ENCODE measurements at places on chromosomes 5 and 9.

- peak; percentile 75 for DNase-seq
Observed at GRCh38 chr9:136309101-136309801, 5.4 kb upstream of the CCDC187 start.

DNA sequence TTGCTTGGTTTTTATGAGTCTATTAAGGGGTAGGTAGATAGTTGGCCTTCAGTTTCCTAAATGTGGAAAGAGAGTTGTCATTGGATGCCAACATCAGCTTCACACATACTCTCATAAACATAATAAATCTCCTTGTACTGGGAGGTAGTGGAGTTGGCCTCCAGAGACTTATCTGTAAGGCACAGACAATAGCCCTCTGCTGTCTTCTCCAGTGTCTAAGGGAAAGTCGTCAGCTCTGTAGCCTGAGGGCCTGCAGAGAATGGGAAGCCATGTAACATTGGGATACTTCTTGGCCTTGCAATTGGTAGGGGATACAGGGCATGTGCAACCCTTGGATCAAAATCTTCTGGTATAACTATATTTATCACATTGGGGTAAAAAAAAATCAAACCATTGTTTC, 331.9 kb upstream of the KLF9 start:
- no peak for DNase-seq

GRCh38 chr5:160445132-160445531, 23.5 kb downstream of the PTTG1 start:
- DNase-seq = no peak

DNA sequence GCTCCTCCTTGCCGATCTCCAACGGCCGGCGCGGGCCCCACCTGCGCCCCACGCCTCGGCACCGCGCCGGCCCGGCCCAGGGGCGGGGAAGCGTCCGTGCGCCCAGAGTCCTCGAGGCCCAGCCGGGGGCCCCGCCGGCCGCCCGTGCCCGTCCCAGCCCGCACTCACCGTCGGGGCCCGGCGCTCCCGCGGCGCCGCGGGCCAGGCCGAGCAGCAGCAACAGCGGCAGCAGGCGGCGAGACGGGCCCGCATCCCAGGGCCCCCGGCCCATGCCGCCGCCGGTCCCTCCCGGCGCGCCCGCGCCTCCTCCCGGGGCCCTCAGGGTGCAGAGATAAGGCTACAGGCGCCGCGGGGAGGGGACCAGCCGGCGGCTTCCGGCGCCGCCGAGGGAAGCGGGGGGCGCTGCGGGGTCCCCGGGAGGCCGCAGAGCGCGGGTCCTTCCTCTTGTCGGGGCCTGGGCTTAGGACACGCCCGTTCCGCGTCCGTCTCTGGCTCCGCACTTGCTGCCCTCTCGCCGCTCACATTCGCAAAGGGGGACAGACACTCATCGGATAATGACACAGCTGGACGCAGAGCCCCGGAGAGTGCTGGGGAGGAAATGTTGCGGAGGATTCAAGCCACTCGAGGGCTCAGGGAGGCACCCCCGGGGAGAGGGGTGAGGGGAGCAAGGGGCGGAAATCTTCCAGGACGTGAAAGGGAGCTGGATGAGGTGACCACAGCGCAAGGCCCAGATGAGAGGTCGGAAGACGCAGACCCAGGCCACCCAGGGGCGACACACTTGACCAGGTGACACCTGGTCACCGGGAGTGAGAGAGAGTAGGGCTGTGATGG, at the start of gene SUSD1:
TSS of gene SUSD1 (minus strand) at position 333 of the 831 bp plus-strand sequence. CDS start at position 271, 62 bp downstream.
- no peak for DNase-seq

DNA sequence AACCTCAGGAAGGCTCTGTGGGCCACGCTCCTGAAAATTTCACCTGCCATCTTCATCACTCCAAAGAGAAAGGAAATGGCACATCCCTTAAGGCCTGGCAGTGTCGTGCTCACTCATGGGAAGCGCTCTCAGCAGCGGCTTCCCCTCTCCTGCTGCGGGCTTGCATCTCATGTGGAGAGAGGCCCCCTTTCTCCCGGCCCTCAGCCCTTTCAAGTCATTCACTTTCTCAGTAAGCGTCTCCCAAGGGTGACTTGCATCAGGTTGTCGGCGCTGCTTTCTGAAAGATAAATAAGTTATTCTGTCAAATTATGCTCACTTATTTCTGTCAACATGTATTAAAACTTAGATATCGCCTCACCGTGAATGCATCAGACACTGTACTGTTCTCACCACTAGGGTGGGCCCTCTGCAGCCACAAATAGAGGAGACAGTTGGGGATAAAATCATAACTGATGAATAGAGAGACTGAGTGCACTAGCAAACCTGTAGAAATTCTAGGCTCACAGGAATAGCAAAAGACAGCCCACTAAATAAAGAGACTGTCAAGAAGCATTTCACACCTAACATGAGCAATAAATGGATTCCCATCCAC, 174.6 kb downstream of the RFK start:
- DNase-seq = no peak

GRCh38 chr5:143412661-143413342, 9.3 kb upstream of the NR3C1 start:
- no peak for DNase-seq

GRCh38 chr5:56170557-56170956, 62.6 kb downstream of the ANKRD55 start:
- DNase-seq = no peak

DNA sequence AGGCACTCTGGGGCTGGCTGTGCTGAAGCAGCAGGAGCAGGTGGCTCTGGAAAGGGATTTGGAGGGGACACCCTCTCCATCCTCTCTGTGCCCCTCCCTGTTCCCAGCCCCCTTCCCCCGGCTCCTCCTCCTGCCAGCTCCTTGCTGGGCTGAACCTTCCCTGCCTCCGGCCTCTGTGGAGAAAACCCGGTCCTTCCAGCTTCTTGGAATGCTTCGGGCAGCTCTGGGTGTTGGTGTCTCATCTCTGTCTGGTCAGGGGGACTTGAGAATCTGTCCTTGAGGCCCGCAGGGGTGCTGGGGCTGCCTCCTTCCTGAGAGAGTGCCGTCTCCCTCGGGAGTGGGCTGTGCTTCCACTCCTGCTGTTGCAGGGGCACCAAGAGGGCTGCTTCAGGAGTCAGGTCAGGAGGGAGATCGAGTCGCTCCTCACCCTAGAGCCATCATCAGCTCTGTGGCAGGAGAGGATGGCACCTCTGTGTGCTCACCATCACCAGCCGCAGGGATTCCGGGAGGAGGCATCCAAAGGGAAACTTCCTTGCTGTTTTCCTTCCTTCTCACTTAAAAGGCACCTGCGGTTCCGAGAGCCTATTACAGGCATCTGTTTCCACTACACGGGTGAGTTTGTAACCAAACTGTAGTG, 30.6 kb downstream of the NDUFS6 start:
- DNase-seq = no peak

GRCh38 chr5:41071975-41072374, 833 bp upstream of the MROH2B start:
- no peak for DNase-seq

- no peak for DNase-seq
Observed at GRCh38 chr9:115296831-115297565, 179.0 kb upstream of the TNC start.

DNA sequence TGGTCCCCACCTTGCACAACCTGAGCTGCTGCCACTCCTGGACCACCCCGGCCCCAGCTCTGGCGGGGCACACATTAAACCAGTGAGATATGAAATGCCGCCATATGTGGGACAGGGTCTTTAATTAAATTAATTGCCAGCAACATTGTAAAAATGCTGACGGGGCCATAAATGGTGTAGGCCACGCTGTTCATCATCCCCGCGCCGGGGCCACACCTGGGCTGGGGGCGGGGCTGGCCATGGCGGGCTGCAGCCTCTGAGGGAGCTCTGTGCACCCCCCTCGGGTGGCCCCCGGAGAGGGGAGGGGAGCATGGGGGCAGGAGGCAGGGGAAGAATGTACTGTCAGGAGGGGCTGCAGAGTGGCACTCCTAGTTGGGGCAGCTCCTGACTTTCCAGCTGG, 41.0 kb downstream of the UNC5A start:
- DNase-seq = no peak

- DNase-seq = no peak
Observed at GRCh38 chr5:156367597-156367996, 40.6 kb downstream of the SGCD start.

- no peak for DNase-seq
Observed at GRCh38 chr5:123359454-123360200, 63.6 kb downstream of the CEP120 start.

- no peak for DNase-seq
Observed at GRCh38 chr5:99775189-99775588, 760.0 kb upstream of the FAM174A start.

GRCh38 chr5:10317825-10318682, 10.4 kb upstream of the CMBL start:
- no peak for DNase-seq

GRCh38 chr9:10479172-10479571, 133.6 kb downstream of the PTPRD start:
- no peak for DNase-seq

- DNase-seq = no peak
Observed at GRCh38 chr9:88975966-88976889, 15.0 kb upstream of the S1PR3 start.

DNA sequence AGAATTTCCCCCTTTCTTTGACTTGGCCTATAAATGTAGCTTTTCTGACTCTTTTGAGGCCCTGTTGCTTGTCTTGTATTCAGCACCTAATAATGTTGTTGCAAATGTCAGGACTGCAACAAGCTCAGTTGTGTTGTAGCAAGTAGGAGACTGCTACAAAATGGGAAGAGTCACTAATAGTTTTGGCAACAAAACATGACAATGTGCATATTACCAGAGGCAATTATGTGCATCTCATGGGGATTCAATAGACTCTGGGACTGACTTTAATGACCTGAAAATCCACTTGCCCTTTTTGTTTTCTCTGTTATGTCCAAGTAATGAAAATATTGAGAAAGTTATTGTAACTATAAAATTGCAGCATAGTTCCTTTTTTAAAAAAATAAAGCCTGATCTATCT, 368.4 kb downstream of the OSTF1 start:
- no peak for DNase-seq

GRCh38 chr5:76808141-76808691, 10.6 kb upstream of the F2RL1 start:
- no peak for DNase-seq

- no peak for DNase-seq
Observed at GRCh38 chr5:141714542-141715310, 32.7 kb upstream of the ARAP3 start.

GRCh38 chr5:115382989-115383388, 86.5 kb upstream of the CCDC112 start:
- no peak for DNase-seq

- no peak for DNase-seq
Observed at GRCh38 chr9:69585571-69585970, 86.6 kb downstream of the APBA1 start.

GRCh38 chr9:98536542-98537173, 172.1 kb downstream of the GABBR2 start:
- DNase-seq = no peak

DNA sequence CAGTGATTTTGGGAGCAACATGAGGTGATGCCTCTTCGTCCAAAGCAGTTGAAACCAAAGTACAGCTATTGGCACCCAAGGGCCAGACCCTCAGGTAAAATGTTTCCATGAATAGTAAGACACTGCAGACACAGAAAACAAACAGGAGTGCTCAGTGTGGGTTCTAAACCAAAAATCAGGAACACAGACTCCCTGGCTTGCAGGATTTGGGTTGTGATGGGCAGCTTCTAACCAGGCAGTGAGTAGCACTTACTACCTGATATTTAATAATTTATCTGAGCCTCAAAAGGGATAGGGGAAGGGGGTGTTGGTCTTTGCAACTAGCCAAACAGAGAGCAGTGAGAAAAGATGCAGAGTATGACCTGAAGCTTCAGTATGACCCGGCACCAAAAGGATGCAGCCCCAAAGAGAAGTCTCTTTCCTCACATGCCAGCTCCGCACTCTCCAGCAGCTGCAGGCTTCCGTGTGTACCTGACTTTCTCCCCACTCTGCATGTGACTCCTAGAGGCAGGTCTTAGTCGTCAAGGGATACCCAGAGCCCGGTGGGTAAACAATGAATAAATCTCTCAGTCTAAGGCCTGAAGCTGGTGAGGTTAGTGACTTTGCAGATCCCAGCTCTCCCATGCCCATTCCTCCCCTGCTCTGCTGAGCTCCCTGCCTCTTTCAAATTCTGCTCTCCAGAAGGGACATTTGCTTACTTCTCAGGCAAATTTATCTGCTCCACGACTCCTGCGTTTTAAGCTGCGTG, 105.4 kb upstream of the SPOCK1 start:
- peak; percentile 48 for DNase-seq

- no peak for DNase-seq
Observed at GRCh38 chr9:122086873-122087272, 6.2 kb downstream of the TTLL11 start.

GRCh38 chr5:153699035-153699434, 208.6 kb downstream of the GRIA1 start:
- no peak for DNase-seq

GRCh38 chr9:121505903-121506735, 6.5 kb upstream of the GGTA1 start:
- DNase-seq = no peak

DNA sequence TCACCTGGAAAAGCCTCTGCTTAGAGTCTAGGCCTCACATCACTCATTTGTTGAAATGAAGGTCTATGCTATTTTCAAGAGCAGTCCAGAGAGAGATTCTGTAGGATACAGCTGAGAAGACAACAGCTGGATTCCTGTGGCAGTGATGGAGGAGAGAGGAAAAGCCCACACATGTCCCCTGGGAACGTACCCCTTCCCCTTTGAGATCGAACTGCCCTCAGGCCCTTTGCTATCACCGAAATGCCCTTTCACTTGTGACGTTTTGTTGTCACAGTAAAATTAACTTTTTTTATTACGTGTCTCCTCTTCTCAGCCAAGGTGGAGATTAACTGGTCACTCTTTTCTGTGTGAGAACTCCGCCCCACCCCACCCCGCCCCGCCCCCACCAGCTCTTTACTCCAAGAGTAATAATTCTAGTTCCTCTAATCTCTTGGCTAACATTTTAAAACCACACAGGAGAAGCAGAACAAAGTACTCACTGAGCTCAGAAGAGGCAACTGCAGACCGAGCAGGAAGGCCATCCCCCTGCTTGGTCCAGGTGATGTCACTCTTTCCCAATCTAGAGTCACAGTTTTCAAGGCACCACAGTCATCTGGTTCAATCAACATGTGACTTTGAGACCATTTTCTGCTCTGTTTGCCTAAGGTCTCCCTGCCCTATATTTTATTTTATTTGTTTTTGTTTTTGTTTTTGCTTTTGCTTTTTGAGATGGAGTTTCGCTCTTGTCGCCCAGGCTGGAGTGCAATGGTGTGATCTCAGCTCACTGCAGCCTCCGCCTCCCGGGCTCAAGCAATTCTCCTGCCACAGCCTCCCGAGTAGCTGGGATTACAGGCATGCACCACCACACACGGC, 105.6 kb downstream of the SUSD1 start:
- DNase-seq = no peak

DNA sequence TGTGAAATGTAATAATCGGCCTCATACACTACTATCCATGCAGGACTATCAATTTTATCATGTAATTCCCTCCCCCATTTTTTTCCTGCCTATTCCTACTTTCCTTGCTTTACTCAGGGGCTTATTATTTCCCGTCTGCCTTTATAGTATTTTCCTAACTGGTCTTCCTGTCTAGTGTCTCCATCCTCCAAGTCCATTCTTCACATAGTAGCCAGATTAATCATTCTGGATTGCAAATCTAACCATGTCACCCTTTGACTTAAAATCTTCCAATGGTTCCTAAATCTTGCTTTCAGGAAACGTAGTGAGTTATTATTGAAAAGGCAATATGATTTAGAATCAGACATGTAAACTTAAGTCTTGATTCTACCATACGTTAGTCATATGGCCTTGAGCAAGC, 307.4 kb upstream of the HAPLN1 start:
- DNase-seq = no peak

- no peak for DNase-seq
Observed at GRCh38 chr9:135369412-135369990, 110.1 kb upstream of the PPP1R26 start.

- DNase-seq = no peak
Observed at GRCh38 chr5:154476354-154477205, 1.4 kb downstream of the HAND1 start.

- no peak for DNase-seq
Observed at GRCh38 chr5:54148858-54149257, 161.5 kb downstream of the ARL15 start.
